Adrenal gland (tissue), 19 donors: ENCODE measurements at places on chromosomes 3 and 15. TPM values are rescaled to one million over a fixed set of nuclear protein-coding genes. Genes with fewer than 3 reads are reported as not detected.

The PARP9 gene
- polyA plus RNA-seq = 29.5 TPM

The MESP1 gene
- 4.3 TPM for polyA plus RNA-seq

GRCh38 chr15:68407141-68407885 lies 24.6 kb downstream of the ITGA11 start:
- peak; percentile 20 for DNase-seq

The STRIT1 gene
- not detected for polyA plus RNA-seq

- DNase-seq = no peak
These were observed 22.8 kb downstream of the KAT2B start for GRCh38 chr3:20062996-20063395.

The FSTL1 gene
- 64.2 TPM for polyA plus RNA-seq

The EXD1 gene
- polyA plus RNA-seq = not detected

- no peak for DNase-seq
These were observed 3.3 kb upstream of the ISL2 start for GRCh38 chr15:76333309-76333708.

DNA sequence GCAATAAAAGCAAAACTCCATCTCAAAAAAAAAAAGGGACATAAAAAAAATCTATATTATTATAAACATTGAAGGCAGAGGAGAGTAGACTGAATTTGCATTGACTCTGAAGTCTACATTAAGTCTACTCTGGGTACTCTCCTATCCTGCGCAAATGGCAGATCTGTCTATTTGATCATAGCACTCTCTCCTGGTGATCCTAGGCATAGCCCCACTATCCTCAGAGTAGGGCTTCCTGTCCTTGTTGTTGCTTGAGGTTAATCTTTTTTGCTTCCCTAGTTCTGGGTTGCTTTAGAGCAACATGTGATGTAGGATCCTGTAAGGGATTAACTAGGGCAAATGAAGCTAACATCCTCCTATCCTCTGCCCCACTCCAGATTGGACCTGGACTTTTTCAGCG lies 82.1 kb upstream of the LRRFIP2 start:
- DNase-seq = no peak

GRCh38 chr3:3902161-3902560 lies 102.9 kb downstream of the LRRN1 start:
- no peak for DNase-seq

GRCh38 chr15:78004222-78004727 lies 73.2 kb downstream of the TBC1D2B start:
- no peak for DNase-seq

DNA sequence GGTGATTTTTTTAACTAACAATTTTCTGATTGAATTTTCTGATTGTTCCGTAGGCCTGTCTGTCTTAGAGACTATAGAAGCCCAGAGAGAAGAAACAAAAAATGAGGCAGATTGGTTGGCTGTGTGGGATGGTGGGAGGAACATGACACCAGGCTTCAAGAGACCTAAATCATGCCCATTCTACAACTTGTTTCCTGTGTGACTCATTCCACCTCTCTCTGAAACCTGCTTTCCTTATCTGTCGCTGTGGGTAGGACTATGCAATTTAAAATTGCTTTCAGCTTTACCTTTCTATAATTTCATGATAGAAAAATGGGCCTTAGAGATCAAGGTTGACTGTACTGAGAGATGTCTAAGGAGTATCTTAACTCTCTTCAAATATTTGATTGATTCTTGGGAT lies 44.5 kb downstream of the OXNAD1 start:
- no peak for DNase-seq

The XIRP1 gene
- 0.48 TPM for polyA plus RNA-seq

The P2RY14 gene
- polyA plus RNA-seq = 0.57 TPM

The TMEM45A gene
- 9.8 TPM for polyA plus RNA-seq

The EPHB3 gene
- 1.0 TPM for polyA plus RNA-seq

The EPB42 gene
- not detected for polyA plus RNA-seq

DNA sequence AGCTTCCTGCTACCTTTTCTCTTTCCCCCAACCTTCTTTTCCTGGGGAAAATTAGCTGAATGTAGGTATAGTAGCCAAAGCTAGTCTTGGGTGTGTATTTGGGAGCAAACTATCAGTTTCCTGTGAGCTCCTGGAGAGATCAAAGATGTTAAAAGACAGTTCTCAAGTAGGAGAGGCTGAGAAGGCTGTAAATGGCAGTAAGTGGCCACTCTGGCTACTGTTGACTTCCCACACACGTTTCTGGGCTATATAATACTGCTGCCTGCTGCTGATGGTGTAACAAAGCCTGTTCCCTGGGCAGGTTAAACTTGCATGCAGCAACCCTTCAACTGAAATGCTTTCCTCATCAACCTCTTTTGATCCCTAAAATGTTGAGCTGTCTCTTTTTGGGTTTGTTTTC lies 27.6 kb downstream of the ARID3B start:
- DNase-seq = no peak
